Mammary epithelial cell (primary cell): ENCODE measurements at places on chromosomes 1 and 21. TPM values are rescaled to one million over a fixed set of nuclear protein-coding genes. Genes with fewer than 3 reads are reported as not detected.

MX2 gene
- not detected for total RNA-seq

- no peak for DNase-seq
Measured at GRCh38 chr1:205067031-205067430, 17.2 kb downstream of the TMEM81 start.

- no peak for DNase-seq
Measured at GRCh38 chr1:7991504-7992440, 30.3 kb downstream of the PARK7 start.

ARHGAP30 gene
- total RNA-seq = 0.26 and 0.43 TPM in 2 replicates

DNA sequence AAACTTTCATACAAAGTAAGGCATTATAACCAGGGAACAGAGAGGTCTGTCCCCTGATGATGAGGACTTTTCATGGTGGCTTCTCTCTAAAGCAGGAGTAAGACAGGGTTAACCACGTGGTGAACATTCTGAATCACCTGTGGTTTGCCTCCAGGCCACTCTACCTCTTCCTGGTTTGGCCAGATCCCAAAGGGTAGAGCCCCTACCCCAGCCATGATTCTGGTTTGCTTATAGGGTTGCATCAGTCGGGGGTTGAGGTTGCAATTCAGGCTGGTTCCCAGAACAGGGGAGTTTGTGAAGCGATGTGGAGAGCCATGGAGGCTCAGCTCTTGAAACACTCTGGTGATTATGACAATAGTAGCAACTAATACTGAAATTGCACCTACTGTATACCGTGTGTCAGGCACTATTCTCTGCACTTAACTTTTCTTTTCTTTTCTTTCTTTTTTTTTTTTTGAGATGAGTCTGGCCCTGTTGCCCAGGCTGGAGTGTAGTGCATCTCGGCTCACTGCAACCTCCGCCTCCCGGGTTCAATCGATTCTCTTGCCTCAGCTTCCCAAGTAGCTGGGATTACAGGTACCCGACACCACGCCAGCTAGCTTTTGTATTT is 8.3 kb downstream of the CNR2 start:
- peak; percentile 62 for DNase-seq

- DNase-seq = peak; percentile 45
Measured at GRCh38 chr21:42818328-42818749, 61.0 kb downstream of the WDR4 start.

DNA sequence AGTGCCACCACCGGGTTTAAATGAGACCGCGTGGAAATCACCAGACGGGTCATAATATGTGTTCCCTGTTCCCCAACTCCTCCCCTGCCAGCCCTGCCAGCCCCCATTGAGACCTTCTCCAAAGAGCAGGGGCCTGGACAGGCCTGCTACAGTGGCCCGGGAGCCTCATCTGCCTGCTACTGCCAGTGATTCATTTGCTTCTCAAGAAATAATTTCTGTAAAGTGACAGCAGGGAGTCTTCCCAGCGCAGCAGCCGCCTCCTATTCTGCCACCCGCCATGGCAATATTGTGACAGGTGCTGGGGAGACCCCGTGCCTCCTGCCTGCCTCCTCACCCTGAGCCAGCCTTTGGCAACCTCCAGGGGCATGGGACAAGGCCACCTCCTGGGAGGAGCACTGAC is 8.9 kb downstream of the IFFO2 start:
- DNase-seq = no peak

GRCh38 chr1:207822602-207823451 is 71.0 kb downstream of the CD46 start:
- DNase-seq = no peak

PODN gene
- total RNA-seq = not detected

- no peak for DNase-seq
Measured at GRCh38 chr1:94746635-94747525, 73.3 kb upstream of the SLC44A3 start.

NHLH2 gene
- 1.0 TPM for total RNA-seq

- no peak for DNase-seq
Measured at GRCh38 chr1:33653226-33653625, 180.8 kb downstream of the ZSCAN20 start.

DNA sequence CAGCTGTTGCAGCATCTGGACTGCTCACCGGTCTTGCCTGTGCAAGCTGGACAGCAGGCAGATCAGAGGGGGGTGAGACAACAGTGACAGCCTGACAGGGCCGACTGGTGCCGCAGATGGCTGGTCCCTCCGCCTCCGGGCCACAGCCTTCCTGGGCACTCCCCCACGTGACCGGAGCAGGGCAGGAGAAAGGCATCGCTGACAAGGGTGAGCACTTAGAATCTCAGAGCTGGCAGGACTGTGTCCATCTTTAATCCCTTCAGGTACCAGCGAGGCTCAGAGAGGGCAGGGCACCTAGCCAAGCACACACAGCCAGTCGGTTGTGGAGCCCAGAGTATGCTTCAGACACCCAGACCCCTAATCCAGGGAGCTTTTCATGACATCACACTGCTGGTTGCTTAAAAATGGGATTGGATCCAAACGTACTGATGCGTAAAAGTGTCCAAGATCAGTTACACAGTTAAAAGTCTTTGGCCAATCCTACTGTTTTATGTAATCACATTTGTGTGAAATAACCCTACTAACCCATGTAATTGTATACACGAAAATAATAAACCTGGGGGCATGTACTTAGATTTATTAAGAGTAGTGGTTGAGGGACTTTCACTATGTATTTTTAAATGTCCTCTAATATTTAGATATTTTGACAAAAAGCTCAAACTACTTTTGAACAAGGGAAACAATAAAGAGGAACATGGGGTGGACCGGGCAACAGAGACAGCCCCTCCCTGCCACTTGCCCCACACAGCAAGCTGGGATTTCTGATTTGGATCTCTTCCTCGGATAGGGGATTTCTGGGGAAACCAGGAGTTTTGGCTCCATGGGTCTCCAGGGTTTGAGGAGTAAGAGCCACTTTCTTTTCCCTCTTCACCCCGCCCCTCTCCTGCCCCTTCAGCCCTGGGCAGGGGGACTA is 758 bp upstream of the CNTN2 start:
- DNase-seq = no peak

CCDC185 gene
- not detected for total RNA-seq

GRCh38 chr1:225694151-225694603 is 41.3 kb upstream of the ENAH start:
- DNase-seq = no peak

FALEC gene
- not detected for total RNA-seq

- peak; percentile 95 for DNase-seq
Measured at GRCh38 chr1:185644531-185644930, 89.7 kb upstream of the HMCN1 start.

CLEC20A gene
- total RNA-seq = not detected in 2 replicates
